ENCODE measurements at places on chromosomes 11 and 22.

DNA sequence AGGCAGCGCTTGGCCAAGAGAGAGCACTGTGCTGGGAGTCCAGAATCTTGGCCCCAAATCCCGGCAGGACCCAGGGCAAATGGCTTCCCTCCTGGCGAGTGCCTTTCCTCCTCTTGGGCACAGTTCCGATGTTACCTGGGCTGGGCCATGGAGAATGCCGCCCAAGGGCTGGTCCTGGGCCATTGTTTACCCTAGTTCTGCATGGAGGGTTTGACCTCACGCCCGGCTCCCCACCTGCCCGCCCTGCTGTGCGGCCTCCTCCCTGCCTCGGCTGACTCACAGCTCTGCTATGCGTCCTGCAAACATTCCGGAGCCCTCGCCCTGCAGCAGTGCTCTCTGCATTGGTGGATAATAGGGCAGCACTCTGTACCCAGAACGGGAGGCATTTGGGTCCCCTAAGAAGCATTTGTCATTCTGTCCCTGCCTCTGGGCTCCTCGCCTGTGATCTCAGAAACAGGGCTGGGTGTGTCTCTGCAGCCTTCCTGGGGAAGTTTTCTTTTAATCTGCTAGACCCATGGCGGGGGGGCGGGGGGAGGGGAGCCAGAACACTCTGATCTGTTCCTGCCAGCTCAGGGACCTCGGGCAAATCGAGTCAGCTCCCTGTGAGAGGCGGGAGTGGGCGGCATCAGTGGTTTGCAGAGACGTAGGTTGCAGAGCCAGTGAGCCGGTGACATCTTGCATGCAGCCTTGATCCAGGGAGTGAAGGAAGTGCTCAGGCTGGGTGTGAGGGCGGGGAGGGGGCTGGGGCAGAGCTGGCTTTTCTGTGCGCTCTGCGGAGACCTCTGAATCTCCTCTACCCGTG is 32.9 kb upstream of the SMIM38 start:
- DNase-seq, result peak; percentile 73

DNA sequence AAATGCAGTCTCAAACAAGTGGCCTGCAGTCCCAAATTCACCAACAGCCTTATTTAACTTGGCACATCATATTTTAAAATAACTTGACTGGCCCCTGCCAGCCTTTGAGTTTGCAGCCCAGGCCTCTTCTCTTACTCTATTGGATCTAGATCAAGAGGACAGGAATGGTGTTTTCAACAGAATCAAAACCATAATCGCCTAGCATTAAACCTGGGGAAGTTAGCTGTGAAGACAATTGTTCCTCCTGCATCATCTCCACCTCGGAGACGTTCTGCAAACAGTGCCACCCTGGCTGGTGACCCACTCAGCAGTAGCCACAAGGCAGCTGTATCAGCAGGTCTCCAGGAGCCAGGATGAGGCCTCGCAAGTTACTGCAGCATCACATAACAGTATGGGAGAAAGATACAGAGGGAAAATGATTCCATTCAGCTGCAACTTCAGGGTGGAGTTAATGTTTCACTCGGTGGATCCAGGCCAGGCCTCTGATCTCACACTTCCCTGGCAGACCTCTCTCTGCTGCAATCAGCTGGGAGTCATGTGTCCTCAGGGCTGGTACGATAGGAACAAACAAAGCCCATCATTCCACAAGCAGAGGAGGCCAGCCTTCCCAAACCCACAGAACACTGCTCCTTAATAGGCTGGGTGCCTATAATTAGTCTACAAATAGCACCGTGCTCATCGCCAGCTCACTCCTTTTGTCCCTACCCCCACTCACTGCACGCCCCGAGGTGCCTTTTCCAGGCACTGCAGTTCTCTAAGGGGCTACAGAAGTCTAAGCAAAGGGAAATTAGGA is 18.6 kb upstream of the SCN2B start:
- DNase-seq, result peak; percentile 60

DNA sequence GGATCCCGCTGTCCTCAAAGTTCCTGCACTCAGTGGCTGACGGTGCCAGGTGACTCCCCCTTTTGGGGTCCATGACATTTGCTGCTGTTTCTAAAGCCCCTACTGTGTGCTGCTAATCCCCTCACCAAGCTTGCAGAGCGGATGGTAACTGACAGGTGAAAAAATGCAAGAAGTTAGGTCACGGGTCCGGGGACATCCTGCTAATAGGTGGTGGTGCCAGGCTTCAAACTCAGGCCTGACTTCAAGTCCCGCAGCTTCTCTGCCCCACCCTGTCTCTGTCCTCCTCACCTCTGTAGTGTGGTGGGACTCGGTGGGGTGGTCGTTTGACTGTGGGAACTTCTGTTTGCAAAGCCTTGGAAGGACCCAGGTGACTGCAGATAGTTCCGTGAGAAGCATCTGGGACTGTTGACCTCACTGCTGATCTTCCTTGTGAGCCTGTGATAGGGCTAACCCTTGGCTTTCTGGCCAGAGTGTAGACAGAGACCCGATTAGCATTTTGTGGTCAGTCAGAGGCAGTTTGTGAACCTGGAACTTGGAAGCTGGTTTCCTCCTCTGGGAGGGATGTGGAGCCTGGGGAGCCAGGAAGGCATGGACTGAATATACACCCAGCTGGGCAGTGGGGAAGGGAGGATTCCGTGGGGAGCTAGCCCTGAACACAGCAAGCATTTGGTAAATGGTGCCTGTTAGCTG is 115.4 kb upstream of the OR4B1 start:
- DNase-seq, result no peak

GRCh38 chr11:66070604-66071380 is 720 bp downstream of the PACS1 start:
- peak; percentile 54 for DNase-seq

- DNase-seq, result peak; percentile 44
Observed at GRCh38 chr22:29609139-29609538, 5.7 kb downstream of the NF2 start.

Measured in lung microvascular endothelial cell (primary cell).